ENCODE measurements at places on chromosomes 6 and 20.

DNA sequence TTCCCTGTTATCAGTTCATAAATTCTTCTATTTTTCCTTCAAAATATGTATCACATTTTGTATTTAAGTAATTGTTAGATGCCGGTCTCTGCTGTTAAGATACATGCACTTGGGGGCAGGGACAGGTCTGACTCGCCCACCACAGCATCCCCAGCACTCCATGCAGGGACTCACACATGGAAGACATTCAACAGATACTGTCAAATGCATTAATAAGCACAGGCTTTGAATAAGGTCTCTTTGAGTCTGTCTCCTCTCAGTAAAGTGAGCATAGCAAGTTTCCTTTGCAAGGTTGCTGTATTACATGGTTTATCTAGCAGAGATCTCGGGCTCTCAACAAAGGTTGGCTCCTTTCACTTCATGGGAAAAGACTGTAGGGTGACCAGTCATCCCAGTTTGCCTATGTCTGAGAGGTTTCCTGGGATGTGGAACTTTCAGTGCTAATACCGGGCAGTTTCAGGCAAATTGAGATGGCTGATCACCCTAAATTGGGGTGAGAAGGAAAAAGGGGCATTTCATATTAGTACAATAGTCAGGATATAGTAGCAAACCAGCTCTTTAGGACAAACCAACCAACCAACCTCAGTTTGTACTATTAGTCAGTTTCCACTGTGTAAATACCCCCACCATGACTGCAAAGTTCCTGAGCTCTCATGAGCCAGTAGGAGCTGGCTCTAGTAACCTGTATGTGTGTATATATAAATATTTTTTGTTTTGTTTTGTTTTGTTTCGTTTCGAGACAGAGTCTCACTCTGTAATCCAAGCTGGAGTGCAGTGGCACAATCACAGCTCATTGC lies 15.0 kb downstream of the JPH2 start:
- DNase-seq: no peak

DNA sequence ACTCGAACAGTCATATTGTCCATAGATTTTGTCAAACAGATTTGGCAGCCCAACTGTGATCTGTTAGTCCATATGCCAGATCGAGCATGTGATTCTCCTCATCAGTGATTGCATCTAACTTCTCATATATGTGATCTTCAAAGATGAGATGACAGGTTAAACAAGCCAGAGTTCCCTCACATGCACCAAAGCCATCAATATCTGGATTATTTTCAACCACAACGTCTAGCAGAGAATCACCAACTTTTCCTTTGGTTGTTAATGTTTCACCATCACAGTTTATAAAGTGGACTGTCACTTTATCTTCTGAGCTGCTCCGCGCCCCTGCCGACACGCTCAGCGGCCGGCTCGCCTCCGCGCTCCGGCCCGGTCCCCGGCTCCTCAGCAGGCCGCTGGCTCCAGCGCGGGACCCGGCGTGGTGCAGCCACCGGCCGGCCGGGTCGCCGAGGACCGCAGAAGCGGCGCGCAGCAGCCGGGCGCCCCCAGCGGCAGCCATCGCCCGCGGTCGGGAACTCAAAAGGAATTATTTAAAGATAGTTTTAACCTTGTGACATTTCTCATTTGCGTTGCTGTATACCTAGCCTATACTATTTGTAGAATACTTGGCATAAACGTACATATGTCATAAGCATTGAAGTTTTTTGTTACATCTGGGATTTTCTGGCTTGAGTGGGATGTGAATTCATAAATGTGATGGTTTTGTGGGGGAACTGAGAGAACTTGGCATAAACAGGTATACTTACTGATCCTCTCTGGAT lies 40.1 kb upstream of the DYNLRB1 start:
- peak; percentile 14 for DNase-seq

DNA sequence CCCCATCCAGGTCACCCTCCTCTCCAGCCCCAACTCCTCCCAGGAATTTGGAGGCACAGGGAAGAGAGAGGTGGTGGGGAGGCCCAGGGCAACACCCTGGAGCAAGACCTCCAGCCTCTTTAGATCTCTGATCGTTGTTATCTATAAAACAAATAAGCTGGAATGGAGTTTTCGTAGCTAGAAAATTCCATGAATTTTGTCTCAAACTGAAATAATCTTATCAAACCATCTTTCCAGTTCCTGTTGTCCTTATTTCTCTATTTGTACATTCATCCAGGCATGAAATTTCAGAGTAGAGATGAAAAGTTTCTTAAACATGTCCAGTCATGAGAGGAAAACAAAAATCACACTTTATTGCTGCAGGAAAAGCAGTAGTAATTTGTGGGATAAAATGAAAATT lies 6.2 kb upstream of the SLC4A11 start:
- no peak for DNase-seq

- no peak for DNase-seq
Observed at GRCh38 chr6:29494131-29494530, 6.4 kb upstream of the MAS1L start.

DNA sequence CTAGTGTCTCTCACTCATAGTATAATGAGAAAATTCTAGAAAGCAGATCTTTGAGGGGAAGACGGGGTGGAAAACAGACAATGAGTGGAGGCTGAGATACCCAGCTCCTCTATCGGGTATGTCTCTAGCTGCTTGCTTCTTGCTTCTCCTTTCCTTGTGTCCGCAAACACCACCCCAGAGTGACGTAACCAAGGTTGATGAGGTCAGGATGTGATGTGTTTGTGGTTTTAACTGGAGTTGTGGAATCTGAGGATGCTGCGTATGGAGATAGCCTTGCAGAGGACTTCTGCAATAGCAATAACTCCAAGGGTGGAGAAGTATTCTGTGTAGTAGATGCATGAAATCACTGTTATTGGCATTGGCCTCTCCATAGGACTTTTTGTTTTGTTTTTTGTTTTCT lies 132.7 kb upstream of the IFNGR1 start:
- no peak for DNase-seq

DNA sequence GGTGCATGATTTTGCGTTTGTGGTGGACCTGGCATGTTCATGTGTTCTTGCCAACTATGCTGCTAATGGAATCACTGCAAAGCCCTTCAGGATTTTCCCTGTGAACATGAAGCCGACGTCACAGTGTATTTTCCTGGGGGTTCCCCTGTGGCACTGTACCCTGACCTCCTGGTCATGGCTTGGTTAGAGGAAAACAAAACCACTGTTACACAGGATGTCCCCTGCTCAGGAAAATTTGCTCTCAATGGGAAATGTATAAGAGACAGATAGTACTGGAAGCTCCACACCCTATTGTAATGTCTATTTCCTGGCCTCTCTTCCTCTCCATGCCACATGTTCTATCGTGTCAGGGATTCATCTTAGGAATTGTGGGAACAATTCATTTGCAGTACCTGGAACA lies 19.7 kb downstream of the TSHZ2 start:
- no peak for DNase-seq

- DNase-seq: no peak
Observed at GRCh38 chr6:15621203-15622044, 41.4 kb downstream of the DTNBP1 start.

DNA sequence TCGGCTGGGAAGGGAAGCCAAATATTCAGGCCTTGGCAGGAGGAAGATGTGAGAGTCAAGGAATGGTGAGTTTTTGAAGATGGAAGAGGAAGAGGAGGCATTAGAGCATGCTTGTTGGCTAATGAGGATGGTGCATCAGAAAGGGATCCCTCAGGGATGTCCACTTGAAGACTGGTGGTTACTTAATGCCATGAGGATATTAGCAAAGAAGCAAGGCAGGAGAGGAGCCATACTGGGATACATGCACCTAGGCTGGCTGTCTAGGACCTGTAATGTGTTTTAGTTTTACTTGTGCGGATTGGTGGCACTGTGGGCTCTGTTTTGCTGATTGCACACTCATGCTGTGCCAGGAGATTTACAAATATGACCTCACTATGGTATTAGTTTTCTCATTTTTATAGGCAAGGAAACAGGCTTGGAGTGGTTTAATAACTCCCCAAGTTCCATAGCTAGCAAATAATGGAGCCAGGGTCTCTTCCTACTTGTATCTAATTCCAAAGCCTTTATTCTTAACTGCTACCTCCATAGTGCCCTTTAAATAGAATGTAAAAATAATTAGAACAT lies 37.8 kb downstream of the NCOA7 start:
- DNase-seq: no peak

- no peak for DNase-seq
Observed at GRCh38 chr6:137200288-137200687, 18.9 kb downstream of the IFNGR1 start.

- peak; percentile 7 for DNase-seq
Observed at GRCh38 chr20:29689411-29690225, 1567.8 kb upstream of the DEFB115 start.

- no peak for DNase-seq
Observed at GRCh38 chr20:61754976-61755778, 310.5 kb downstream of the TAF4 start.

- no peak for DNase-seq
Observed at GRCh38 chr6:53070806-53071205, 5.6 kb downstream of the FBXO9 start.

DNA sequence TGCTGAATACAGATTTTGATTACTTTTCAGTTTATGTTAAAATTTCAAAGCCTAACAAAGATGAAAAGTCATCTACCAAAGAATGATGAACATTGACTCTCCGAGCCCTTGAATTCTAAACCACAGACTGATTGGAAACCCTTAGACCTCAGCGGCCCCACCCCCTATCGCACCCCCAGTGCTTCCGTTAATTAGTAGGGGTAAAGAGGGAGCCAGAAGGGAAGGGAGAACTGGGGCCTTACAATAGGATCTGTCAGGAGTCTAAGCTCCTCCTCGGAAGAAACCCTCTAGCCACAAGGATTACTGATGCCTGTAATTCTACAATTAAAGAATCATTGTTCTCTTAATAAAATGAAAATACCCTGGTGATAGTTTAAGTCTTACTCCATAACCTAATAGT lies 79.7 kb upstream of the JARID2 start:
- no peak for DNase-seq

GRCh38 chr6:46888031-46888430 lies 33.7 kb downstream of the ADGRF5 start:
- no peak for DNase-seq

DNA sequence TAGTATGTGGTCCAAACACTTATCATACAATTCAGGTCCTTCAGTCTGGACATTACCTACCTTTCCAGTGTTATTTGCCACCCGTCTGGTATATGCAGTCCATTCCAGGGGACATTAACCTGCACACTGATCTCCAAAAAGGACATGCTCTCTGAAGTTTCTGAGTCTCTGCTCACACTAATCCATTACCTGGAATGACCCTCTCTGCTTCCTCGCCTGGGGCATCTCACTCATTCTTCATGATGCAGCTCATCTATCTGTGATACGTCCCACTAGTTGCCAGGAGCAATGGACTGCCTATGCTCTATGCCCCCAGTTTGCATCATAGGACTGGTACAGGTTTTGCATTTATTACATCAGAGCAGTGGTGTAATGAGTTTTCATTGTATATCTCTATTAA lies 5.9 kb upstream of the TUBB2B start:
- DNase-seq: no peak

DNA sequence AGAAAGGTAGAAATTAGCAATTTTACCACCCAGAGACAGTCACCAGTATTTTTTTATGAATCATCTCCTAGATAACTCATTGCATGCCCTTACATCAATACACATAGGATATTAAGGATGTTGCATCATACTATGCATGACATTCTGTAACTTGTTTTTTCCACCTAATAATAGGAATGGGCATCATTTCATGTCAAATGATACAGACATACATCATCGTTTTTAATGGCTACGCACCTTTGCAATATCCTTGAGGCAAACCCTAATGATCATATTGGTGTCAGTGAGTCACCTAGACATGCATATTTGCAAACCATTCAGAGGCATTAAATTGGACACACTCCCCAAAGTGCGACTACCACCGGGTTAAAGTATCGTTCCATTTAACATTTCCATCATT lies 309.7 kb upstream of the AGPAT4 start:
- DNase-seq: no peak

GRCh38 chr6:149082320-149082719 lies 235.2 kb upstream of the TAB2 start:
- DNase-seq: peak; percentile 82

DNA sequence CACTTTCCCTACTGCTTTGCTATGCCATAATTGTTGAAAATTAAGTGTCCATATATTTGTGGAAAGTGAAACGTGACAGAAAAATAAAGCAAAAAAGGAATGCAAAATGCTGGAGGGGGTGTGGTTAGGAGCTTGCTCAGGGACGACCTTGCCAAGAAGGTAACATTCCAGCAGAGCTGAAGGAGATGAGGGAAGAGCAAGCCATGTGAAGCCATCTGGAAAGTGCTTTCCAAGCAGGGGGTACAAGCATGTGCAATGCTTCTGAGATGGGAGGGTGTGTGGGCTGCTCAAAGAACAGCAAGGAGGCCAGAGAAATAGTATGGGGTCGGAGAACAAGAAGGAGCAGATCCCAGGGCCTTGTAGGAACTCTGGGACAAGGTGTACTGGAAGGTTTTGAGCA lies 161.7 kb downstream of the ISM1 start:
- DNase-seq: no peak

DNA sequence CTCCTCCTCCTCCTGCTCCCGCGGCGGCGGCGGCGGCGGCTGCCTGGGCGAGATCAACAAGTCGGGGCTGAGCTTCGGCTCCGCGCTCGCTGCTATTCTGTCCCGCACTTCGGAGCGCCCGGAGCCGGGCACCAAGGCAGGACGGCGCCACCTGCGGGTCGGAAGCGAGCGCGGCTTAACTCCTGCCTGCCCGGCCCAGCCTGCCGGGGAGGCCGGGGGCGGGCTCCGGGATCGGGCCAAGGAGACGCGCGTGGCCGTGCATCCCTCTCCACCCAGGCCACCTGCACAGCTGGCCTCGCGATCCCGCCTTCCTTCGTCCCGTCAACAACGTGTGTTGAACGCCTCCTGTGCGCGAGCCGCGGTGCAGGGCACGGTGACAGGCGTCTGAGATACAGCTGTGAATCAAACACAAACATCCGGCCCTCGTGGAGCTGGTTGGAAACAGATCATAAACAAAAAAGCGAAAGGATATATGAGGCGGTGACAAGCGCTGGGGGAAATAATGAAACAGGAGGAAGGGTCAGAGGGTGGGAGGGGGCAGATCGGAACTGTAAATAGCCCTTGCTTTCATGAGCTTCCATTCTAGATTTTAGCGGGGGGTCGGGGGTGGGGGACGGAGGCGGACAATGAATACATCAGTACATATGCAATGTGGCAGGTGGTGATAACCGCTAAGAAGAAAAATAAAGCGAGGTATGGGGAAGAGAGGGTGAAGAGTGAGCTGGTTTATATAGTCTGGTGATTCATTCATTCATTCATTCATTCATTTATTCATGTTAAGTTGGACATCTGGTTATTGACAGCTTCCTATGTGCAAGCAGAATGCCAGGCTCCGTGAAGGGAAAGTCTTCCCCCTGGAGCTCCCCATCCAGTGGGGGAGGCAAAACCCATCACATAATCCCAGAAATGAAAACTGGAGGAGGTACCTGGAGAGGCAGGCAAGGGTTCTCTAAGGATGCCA lies 2.0 kb upstream of the KCNB1 start:
- peak; percentile 1 for DNase-seq

DNA sequence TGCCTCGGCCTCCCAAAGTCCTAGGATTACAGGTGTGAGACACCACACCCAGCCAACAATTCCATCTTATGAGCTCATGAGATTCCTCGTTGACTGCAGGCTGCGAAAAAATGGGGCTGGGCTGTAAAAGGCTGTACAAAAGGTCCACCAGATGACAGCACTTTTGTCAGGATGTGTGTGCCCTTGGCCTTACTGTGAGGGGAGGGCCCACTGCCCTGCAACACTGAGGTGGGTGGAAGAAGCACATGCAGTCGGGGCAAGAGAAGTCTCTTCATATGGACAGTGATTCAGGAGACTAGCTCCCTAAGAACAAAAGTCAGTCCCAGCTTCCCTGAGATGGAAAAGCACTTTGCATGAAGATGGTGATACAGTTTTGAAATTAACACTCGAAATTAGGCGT lies 50.5 kb downstream of the KCTD20 start:
- no peak for DNase-seq
